ENCODE measurements at places on chromosomes 6 and 20. TPM values are rescaled to one million over a fixed set of nuclear protein-coding genes. Genes with fewer than 3 reads are reported as not detected.
A peak's percentile ranks its signal among the peaks of the same experiment; 100 is the strongest.

The C20orf144 gene
- total RNA-seq = under 0.01 TPM

The OARD1 gene
- total RNA-seq = 6.7 TPM

DNA sequence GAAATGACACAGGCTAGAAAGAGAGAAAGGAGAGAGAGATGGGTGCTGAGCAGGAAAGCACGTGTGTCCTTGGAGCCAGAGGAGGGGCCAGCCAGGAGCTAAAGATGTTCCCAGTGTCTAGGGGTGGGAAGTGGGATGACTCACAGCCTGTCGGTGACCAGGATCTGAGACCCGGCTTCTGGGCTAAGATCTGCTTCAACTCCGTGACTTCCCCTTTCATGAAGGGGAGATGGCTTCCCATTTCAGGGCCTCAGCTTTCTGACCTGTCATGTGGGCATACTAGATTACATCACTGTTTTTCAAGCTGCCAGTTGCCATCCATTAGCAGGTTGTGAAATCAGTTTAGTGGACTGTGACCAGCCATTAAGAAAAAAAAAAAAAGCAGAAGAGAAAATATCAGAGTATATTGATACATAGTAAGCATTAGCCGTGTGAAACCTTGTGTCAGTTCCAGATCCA is 5.4 kb downstream of the TGM3 start:
- peak; percentile 31 for DNase-seq

GRCh38 chr20:11355345-11355744 is 562.3 kb upstream of the BTBD3 start:
- DNase-seq = no peak

DNA sequence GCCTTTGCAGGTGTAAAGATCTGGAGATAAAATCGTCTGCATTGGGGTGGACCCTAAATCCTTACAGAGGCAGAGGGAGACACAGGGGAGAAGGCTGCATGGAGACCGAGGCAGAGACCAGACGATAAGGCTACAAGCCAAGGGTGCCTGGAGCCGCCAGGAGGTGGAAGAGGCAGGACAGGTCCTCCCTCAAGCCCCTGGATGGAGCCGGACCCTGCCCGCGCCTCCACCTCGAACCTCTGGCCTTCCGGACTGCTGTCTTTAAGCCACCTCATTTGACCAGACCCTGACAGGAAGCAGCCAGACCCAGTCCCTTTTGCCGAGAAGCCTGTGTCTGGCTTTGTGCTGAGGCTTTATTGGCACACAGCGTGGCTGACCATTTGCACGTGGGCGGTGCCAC is 183.8 kb downstream of the TAF4 start:
- DNase-seq = no peak

- peak; percentile 63 for DNase-seq
Measured at GRCh38 chr6:109978174-109979032, at the start of gene GPR6. Gene GPR6 (plus strand): TSS chr6:109978311. CDS start chr6:109979113, 802 bp downstream.

DNA sequence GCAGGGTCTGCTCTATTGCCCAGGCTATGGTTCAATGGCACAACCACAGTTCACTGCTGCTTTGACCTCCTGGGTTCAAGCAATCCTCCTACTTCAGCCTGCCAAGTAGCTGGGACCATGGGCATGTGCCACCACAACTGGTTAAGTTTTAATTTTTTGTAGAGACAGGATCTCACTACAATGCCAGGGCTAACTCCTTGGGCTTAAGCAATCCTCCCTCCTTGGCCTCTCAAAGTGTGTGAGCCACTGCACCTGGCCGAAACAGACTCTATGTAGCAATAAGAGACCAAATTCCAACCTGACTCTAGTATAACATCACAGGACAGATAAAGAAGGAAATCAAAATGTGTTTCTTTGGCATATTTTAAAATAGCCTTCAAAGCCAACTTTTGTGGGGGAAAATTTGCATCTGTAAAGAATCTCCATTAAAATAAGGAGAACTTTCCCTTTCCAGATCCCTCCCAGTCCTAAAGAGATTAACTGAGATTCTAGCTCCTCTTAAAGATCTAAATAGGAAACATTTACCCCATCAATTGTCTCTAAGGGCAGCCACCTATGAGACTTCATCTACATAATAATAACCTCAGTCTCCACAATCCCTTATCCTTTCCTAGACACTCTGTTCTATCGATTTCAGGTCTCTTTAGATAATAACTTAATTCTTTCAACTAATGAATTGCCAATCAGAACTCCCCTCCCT is 94.7 kb upstream of the PLCB4 start:
- no peak for DNase-seq

DNA sequence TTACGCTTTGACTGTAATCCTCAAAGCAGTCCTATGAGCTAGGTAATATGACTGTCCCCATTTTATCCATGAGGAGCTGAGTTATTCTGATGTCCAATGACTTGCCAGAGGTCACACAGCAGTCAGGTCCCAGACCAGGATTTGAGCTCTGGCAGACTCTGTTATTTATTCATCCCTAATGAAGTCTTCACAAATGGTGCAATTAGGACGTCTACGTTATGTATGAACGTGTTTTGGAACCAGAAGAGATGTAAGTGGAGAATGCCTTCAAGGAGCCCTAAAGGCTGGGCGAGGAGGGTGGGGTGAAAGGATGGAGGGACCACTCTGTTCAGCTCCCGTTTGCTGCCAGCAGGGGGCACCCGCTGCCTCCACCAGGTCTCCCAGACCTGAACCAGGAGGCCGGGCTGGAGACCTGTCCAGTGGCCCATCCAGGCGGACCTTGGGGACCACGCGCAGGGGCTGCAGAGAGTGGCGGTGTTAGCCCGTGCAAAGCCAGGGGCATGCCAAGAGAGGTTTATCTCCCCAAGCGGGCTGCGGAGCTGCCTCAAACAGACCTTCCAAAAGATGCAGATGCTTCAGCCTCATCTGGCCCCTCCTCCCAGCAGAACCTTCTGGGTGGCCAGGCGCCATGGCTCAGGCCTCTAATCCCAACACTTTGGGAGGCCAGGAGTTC is 15.2 kb upstream of the ZNF335 start:
- peak; percentile 20 for DNase-seq

Data from dermis microvascular lymphatic vessel endothelial cell (primary cell).